ENCODE measurements at places on chromosomes 1 and 21.

GRCh38 chr1:45723248-45723930 lies 27.1 kb downstream of the IPP start:
- no peak for DNase-seq

GRCh38 chr1:33426916-33427315 lies 4.0 kb downstream of the PHC2 start:
- DNase-seq = no peak

- no peak for DNase-seq
Observed at GRCh38 chr1:95221306-95221705, 12.7 kb upstream of the RWDD3 start.

DNA sequence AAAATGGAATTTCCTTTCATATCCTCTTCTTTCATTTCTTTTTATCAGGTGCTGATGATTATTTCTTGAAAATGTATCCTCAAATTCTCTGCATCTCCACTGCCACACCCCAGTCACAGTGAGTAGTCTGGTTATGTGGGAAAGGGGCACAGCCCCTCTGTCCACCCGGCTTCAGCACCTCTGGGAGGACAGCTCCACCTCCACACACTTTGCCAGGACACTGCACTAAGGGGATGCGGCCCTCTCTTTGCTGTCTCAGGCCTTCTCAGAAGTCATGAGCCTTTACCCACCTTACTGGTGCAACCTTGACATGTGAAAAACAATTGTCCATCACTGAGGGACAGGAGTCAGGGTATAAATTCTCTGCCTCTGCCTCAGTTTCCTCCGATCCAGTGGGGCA lies 433.1 kb downstream of the PCP4 start:
- DNase-seq = no peak

- DNase-seq = no peak
Observed at GRCh38 chr21:40714536-40714935, 132.4 kb downstream of the DSCAM start.

Measured in breast epithelium (tissue), 4 donors.